Endodermal cell (in vitro differentiated cells): ENCODE measurements at places on chromosomes 2 and 18. TPM values are rescaled to one million over a fixed set of nuclear protein-coding genes. Genes with fewer than 3 reads are reported as not detected.

Gene CHPF
- 51.2 to 62.0 TPM (median 54.3 TPM) in 3 replicates for total RNA-seq

Gene GPR45
- total RNA-seq, result not detected in 3 replicates

Gene METTL4
- 10.6 to 17.5 TPM (median 17.4 TPM) in 3 replicates for total RNA-seq

Gene ST6GAL2
- 15.6 to 20.7 TPM (median 17.9 TPM) in 3 replicates for total RNA-seq

Gene ZBTB7C
- 0.41 and 0.62 TPM in 2 replicates for total RNA-seq

Gene LPIN1
- 24.3 to 36.8 TPM (median 24.5 TPM) in 3 replicates for total RNA-seq

Gene FBXO36
- total RNA-seq, result 7.1 to 13.3 TPM (median 12.8 TPM) in 3 replicates

Gene HAT1
- 29.4 to 74.6 TPM (median 68.0 TPM) in 3 replicates for total RNA-seq

Gene CNOT11
- 46.1 and 50.0 TPM in 2 replicates for total RNA-seq

Gene RESP18
- not detected in 3 replicates for total RNA-seq

Gene STARD6
- total RNA-seq, result not detected in 2 replicates

Gene IL1RN
- not detected in 2 replicates for total RNA-seq

Gene MC5R
- 0.21 to 0.54 TPM in 2 of 3 replicates, not detected in the other for total RNA-seq

Gene ERFE
- total RNA-seq, result 0.48 and 0.50 TPM in 2 replicates

Gene G6PC2
- not detected in 3 replicates for total RNA-seq

Gene SIX2
- total RNA-seq, result not detected in 2 replicates

Gene CD226
- total RNA-seq, result 0.13 and 0.32 TPM in 2 replicates

Gene IL1A
- total RNA-seq, result 0.50 and 0.73 TPM in 2 replicates

Gene CPLX4
- not detected in 2 replicates for total RNA-seq

Gene SSB
- total RNA-seq, result 182 and 202 TPM in 2 replicates

Gene DRC1
- 0.48 and 0.70 TPM in 2 replicates for total RNA-seq

Gene LHCGR
- not detected in 3 replicates for total RNA-seq

Gene ENOSF1
- 73.2 to 89.5 TPM (median 88.2 TPM) in 3 replicates for total RNA-seq

Gene SP140
- total RNA-seq, result 0.32 TPM in 1 of 2 replicates, not detected in the other

Gene VWA3B
- total RNA-seq, result 0.38 to 0.56 TPM in 2 of 3 replicates, not detected in the other

Gene RAX
- total RNA-seq, result 0.18 to 5.3 TPM (median 0.63 TPM) in 3 replicates

Gene RPRM
- total RNA-seq, result 32.6 and 34.7 TPM in 2 replicates
